ENCODE measurements at places on chromosomes 11 and 22.

GRCh38 chr22:47564158-47564450 lies 801.7 kb downstream of the TBC1D22A start:
- DNase-seq: no peak

DNA sequence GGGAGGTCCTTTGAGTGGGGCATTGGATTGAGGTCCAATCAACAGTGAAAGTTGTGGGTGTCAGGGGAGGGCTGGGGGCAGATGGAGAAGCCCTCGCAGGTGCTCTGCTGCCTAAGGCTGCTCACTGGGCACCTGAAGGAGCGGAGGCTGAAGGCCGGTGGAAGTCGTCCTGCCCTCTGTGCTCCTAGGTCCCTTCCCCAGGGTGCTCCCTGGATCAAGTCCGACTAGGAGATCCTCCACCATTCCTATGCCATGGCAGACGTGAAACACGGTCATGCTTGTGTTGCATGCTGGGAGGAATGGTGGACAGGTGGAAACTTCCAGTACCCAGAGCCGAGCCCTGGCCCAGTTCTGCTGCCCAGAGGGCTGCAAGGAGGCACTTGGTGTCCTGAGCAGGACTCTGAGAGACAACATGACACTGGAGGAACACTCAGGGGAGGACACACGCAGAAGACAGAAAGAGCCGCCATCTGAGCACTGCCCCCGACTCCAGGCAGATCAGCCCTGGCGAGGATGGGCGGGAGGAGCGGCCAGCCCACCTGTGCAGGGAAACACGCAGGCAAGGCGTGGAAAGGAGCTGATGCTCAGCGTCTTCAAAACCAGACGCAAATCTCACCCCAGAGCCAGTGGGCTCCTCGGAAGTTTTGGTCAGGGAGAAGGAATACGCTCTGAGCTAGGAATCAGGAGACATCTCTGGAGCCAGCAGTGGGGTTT lies 786.8 kb downstream of the BRD1 start:
- no peak for DNase-seq

- peak; percentile 79 for DNase-seq
Observed at GRCh38 chr22:42993651-42994275, 21.2 kb downstream of the PACSIN2 start.

GRCh38 chr11:34655335-34656008 lies 34.6 kb downstream of the EHF start:
- peak; percentile 68 for DNase-seq

DNA sequence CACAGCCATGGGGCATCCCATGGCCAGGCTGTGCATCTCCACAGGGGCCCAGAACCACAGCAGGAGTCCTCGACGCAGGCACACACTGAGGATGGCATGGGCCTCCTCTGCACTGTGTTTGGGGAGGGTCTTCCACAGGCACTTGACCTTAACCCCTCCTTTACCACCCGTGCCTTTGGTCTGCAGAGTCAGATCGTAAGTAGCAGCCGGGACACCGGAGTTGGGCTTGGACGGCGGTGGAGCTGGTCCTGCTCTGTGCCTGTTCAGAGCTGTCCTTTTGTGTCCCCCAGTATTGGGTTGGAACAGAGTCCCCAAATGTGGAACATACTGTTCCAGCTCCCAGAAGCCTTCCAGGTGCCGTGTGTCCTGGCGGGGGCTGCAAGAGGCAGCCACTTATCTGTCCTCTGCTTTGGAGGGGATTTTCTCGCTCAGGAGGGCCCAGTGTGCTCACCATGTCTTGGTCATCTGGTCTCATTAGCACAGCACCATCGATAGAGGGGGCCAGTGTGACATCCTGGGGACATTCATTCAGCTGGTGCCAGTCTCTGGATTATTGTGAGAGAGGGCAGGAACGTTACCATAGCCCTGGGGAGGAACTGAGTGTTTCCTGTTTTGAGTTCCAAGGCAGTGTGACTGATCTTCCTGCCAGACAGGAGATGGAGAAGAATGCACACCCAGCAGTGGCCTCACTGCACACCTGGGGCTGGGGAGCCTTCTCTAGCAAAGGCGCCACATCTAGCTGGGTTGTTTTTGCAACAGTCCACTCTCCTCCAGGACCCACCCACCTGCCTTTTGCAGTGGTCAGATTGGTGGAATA lies 12.4 kb downstream of the CRELD2 start:
- peak; percentile 55 for DNase-seq

Data from fibroblast of skin of abdomen (primary cell).